ENCODE measurements at places on chromosomes 7 and 10.

DNA sequence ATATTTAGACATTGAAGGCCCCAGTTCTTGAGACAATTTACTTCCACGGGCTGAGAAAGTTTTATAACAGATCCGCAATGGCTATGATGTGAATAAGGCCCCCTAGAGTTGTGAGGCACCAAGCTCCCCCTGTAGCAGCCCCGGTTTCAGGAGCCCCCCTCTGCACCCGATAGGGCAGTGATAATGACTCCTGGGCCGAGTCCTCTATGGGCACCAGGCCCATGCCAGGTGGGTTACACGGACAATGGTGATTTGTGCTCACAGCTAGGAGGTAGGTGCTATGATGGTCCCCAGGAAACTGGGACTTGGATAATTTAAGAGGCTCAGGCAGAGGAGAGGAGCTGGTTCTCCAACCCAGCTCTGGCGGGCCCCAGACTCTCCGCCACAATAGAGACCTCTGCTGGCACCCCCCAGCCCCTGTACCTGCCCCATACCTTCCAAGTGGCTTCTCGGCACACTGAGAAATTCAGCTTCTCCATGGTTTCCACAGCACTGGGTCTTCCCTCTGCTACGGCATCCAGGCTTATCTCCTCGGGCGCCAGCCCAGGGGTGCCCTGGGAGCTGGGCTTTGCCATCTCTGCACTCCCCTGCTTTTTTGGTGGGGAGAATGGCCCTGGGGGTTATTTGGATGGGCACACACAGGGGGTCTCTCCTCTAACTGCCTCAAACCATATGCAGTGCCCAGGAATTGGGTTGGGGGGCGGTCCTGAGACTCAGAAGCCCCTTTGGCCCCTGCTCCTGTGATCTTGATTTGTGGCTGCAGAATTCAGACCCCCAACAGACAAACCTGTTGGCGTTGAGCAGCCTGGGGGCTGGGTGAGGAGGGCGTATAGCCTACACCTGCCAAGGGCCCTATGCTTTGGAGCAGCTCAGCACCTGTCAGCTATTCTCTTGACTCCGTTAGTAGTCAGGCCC, 12.2 kb upstream of the KCP start:
- DNase-seq: no peak

GRCh38 chr7:87361320-87361719, 15.9 kb downstream of the CROT start:
- peak; percentile 52 for DNase-seq

- no peak for DNase-seq
Observed at GRCh38 chr10:116756277-116756676, 13.9 kb upstream of the HSPA12A start.

- DNase-seq: no peak
Observed at GRCh38 chr7:77415476-77415822, 700 bp downstream of the GSAP start.

GRCh38 chr10:32143302-32143847, 87.2 kb upstream of the KIF5B start:
- DNase-seq: no peak

- DNase-seq: no peak
Observed at GRCh38 chr10:70319824-70320223, 36.0 kb upstream of the NPFFR1 start.

GRCh38 chr7:130890176-130891020, 156.4 kb upstream of the KLF14 start:
- DNase-seq: no peak

DNA sequence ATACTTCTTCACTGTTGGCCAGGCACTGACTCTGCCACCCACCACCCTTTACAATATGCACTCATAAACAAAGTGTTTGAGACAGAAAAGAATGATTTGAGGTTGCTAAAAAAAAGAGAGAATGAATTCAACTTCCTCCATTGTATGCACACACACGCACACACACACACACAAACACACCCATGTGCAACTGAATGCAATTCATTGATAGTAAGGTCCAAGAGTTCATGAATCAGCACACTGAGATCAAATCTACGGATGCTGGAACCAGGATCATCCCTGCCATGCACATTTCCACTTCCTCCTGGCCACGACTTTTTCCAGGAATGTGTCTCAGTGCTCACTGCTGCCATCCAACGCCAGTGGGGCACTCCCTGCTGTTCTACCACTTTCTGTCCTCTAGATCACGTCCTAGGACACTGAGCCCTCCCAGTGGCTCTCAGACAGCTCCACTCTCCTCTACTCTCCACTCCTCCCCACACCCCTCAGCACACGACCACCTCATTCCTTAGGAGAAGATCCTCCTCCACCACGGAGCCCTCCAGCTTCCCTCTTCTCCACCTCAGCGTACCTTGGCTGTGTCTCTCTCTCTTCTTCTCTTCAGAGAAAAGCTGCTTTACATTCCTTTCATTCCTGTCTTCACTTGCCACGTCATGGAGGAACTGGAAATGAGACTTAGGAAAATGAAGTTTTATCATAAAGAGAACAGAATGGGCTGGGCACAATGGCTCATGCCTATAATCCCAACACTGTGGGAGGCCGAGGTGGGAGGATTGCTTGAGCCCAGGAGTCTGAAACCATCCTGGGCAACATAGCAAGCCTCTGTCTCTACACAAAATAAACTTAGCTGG, 12.0 kb upstream of the TMEM213 start:
- no peak for DNase-seq

DNA sequence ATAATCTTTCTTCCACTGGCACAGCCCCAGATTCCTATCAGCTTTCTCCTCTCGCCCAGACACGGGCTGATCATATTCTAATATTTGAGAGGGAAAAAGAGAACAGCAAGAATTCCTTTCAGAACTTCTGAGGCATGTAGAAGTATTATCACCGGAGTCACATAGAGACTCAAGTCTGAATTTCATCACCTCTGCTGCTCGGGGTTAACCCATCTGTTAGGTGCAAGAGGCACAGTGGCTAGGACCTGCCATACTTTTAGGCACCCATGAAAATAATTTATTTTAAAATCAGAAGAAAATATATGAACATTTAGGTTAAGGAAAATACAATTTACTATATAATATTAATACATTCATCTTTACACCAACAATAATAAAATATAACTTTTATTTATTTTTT, 21.0 kb downstream of the PANK1 start:
- DNase-seq: no peak

- no peak for DNase-seq
Observed at GRCh38 chr7:16309129-16309528, 112.2 kb downstream of the CRPPA start.

DNA sequence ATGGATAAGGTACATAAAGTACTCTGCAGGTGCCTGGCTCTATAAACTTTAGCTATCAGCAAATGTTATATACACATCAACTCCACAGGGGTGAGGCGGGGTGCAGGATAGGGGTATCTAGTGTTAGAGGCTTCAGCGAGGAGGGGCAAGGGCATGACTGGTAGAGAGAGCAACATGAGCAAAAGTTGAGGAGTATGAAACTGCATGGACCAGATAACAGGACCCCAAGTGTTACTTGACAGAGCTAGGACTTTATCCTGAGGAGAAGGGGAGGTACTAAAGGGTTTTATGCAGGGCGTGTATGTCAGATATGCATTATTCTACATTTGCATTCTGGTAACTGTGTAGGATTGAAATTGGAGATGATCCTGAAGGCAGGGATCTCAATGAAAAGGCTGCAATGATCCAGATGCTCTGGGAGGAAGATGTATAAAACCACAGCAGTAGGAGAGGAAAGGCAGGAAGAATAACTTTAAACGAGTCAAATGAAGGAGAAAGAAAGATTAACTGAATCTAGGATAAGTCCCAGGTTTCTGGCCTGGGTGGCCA, 109.8 kb upstream of the FAM133B start:
- no peak for DNase-seq

DNA sequence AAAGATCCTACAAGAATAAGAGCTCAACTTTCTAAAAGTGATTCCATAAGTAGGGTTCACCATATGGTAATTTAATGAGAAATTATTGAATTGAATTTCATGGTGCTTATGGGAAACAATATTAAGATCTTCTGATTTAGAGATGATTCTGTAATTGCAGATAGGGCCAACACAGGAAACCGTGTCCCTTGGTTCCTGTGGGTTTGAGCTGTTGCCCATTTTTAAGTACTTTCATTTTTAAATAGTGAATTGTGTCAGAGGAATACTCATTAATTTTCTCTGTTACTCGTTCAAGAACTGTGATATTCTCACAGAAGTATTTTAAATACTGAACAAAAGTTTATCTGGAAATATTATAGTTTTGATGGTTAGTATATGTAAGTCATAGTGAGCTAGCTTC, 129.2 kb downstream of the SRI start:
- peak; percentile 40 for DNase-seq

DNA sequence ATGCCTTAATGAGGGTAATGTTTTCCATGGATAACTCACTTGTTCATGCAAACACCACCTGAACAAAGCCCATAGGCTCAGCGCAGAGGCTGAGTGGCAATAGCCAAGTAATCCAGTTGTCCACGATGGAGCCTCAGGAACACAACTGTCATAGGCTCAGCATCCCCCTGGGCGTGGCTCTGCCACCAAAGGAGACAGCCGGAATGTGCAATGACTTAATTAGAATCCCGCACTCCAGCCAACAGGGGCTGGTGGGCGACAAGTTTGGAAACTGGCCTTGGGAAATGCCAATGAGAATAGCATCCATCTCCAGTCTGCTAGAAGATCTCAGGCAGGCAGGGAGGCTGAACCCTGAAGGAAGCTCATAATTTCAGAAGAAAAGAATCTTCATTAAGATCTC, 411.7 kb upstream of the NRP1 start:
- no peak for DNase-seq

GRCh38 chr7:32164341-32164996, 94.3 kb upstream of the PDE1C start:
- DNase-seq: peak; percentile 2

DNA sequence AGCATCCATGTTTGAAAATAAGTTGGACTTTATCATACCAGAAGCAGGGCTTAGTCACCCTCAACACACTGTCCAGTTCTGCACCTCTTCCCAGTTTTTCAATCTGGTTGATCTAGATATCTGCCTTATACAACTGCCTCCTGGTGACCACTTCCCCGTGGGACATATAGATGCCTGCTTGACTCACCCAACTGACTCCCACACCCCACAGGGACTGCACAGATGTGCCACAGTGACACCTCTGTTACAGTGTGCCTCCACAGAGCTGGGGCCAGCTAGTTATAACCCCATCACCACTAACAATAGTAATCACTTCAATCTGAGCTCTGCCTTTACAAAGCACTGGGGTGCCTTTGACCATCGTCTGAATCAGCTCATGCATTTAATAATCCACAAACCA, 82.6 kb upstream of the AOAH start:
- DNase-seq: peak; percentile 70

GRCh38 chr7:98178762-98179490, 32.3 kb upstream of the BHLHA15 start:
- DNase-seq: no peak

GRCh38 chr10:84440781-84441180, 112.4 kb downstream of the CCSER2 start:
- DNase-seq: no peak

DNA sequence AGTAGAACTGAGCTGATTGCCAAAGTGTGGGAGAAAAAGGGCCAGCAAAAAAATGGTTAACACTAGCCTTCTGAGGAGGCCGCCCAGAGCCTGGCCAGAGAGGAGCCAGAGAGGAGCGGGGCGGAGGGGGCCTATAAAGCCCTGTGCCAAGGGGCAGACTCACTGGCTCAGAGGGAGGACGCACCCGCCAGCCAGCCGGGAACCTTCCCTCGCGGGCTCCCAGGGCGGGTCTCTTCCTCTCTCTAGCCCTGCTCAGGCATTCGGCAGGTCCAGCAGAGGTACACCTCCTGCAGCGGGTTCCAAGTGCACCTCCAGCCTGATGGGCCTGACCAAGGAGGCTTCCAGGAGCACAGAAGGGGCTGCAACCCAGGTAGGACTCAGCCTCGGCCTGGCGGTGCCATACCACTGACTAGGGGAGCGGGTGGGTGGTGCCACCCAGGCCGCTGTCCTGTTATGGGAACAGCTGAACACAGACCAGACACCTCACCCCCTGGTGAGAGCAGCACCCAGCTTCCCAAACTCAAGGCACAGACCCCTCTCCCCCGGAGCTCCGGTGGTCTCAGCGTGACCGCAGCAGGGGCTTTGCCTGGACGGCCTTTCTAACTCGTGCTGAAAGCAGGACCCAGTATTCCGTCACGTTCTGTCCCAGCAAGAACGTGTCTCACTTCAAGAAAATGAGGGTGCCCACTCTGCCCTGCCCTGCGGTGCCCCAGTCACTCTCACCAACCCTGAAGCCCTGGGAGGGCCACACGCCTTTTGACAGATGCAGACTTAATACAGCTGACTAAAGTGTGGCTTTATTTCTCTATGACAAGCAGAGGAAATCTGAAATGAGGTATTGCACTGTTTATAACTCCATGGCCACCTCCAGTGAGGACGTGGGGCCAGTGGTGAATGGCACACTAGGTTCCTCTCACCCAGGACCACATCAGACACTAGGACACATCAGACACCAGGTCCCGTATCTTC, at the start of gene GPER1:
GPER1 (plus strand) TSS at position 162 of the 969 bp plus-strand sequence. CDS start 3,616 bp downstream, outside the sequence.
- DNase-seq: no peak

GRCh38 chr10:78306358-78306757, 272.7 kb downstream of the RPS24 start:
- DNase-seq: no peak

DNA sequence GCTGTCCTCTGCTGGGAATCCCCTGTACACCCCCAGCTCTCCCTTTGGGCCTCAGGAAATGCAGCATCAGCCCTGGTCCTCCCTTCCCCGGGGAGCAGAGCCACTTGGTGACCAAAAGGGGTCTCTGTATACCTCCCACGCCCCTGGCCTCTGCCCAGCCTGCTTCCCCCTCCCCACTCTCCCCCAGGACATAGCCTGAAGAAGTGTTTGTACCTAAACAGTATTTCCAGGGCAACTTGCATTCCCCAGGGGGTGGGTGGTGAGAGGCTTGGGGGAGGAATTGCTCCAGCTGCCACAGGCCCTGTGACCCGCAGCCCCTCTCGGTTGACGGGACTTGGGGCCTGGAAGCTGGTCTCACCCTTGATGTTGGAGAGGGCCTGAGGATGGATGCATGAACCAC, 39.3 kb downstream of the TMEM270 start:
- DNase-seq: no peak

DNA sequence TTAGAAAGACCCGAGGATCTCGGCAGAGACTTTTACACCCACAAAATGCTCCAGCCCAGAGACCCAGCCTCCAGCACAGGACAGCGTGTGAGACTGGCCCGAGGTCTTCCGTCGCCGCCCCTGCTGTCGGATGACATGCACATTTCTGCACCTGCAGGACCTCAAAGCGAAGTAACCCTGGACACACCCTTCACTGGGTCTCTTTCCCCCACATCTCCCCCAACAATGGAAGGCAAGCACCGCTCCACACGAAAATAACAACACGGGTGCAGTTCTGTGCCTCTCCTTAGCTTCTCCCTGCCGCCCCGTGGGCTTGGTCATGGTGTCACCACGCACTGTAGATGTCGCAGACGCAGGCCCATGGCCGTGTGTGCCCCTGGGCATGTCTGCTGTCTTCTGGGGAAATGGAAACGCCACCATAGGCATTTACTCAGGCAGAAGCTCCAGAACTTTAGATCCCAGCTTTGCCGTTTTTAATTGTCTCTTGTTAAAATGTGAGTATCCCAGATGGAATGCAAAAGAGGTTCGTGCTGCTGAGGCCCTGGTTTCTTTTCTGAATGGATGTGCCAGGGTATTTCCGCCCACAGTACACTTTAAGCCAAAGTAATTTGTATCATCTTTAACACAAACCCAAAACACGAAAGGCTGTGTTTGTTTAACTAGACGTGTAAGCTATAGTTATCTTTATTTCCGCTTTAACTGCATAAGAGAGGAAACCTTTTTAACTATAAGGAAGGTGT, 237.9 kb downstream of the MGMT start:
- DNase-seq: no peak

- DNase-seq: no peak
Observed at GRCh38 chr10:79982362-79982800, 33.5 kb upstream of the SFTPD start.

- DNase-seq: no peak
Observed at GRCh38 chr10:97412891-97413304, 11.8 kb upstream of the RRP12 start.

All from OCI-M1 (cell line).